ENCODE measurements at places on chromosomes 1 and 21.

DNA sequence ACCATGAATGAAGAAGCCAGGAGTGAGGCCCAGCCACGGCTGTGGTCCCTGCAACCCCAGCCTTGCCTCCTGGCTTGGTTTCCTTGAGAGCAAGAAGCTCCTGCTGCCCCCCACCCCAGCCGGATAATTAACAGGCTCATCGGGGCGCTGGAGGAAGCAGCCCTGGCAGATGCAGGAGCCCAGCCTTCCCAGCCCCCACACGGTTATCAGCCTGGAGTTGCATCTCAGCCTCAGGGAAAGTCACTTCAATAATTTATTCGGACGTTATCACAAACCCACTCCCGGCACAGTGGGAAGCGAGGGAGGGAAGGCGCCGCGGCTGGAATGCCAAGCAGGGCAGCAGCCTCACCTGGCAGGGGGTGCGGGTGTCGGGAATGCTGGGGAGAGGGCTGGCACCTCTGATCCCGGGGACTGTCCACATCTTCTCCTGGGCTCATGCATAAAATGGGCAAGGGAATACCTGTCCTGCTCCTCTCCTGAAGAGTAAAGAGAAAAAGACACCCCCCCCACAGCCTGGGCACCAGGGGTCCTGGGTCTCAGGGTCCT lies 43.3 kb upstream of the LRP8 start:
- DNase-seq, result no peak

DNA sequence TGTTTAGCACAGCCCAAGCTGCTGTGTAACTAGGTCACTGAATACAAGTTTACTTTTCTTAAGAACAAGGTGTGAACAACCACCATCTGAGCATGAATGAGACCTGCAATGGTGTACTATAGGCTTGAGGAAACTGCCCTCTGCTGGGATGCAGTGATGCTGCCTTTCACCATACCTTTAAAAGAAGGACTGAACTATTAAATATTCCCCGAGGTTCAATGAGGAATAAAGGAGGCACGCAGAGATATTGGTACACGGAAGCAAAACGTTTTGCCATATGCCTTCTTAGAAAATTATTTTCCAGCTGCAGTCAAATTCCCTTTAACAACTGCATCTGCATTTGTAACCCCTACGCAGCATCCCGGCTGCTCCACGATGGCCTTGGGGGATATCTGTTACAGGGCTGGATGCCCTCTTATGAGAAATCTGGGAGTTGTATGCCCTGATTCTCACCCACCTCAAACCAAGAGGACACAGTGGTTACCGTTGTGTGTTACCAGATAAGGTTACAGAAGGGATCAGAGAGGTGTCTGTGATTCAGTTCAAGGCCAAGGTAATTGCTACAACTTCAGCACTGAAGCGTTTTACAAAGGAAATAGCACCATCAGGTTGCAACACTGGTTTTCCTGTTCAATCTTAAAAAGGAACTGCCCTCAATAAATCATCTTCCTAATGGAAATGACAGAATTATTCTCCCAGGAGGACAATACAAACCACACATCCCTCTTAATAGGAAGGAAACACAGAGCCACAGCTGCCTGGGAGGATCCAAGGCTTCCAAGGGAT lies 470.5 kb downstream of the LTN1 start:
- DNase-seq, result no peak

- peak; percentile 54 for DNase-seq
Observed at GRCh38 chr1:208652296-208653160, 408.3 kb upstream of the PLXNA2 start.

GRCh38 chr1:2528966-2529783 lies 888 bp downstream of the HES5 start:
- no peak for DNase-seq

DNA sequence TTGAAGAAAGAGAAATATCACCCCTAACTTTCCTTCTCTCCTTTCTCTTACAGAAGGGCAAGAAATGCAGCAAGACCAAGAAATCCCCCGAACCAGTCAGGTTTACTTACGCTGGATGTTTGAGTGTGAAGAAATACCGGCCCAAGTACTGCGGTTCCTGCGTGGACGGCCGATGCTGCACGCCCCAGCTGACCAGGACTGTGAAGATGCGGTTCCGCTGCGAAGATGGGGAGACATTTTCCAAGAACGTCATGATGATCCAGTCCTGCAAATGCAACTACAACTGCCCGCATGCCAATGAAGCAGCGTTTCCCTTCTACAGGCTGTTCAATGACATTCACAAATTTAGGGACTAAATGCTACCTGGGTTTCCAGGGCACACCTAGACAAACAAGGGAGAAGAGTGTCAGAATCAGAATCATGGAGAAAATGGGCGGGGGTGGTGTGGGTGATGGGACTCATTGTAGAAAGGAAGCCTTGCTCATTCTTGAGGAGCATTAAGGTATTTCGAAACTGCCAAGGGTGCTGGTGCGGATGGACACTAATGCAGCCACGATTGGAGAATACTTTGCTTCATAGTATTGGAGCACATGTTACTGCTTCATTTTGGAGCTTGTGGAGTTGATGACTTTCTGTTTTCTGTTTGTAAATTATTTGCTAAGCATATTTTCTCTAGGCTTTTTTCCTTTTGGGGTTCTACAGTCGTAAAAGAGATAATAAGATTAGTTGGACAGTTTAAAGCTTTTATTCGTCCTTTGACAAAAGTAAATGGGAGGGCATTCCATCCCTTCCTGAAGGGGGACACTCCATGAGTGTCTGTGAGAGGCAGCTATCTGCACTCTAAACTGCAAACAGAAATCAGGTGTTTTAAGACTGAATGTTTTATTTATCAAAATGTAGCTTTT lies 2.4 kb downstream of the CCN1 start:
- DNase-seq, result peak; percentile 59

DNA sequence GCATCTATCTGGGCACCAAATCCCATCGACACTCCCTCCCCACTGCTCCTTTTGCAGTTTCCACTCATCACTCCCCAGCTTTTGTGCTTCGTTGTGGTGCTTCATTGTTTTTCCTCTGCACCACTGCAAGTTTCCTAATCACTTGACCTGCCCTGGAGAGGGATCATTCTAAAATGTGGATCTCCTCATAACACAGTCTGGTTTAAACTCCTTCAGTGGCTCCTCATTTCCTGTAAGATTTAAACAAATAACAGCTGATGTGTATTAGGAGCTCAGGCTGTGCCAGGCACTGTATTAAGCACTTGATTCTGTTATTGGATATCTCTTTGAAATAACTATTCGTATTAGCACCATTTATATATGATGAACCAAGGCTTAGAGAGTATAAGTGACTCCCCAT lies 51.3 kb downstream of the MAP10 start:
- no peak for DNase-seq

GRCh38 chr1:13797397-13797796 lies 97.4 kb downstream of the PRDM2 start:
- DNase-seq, result no peak

DNA sequence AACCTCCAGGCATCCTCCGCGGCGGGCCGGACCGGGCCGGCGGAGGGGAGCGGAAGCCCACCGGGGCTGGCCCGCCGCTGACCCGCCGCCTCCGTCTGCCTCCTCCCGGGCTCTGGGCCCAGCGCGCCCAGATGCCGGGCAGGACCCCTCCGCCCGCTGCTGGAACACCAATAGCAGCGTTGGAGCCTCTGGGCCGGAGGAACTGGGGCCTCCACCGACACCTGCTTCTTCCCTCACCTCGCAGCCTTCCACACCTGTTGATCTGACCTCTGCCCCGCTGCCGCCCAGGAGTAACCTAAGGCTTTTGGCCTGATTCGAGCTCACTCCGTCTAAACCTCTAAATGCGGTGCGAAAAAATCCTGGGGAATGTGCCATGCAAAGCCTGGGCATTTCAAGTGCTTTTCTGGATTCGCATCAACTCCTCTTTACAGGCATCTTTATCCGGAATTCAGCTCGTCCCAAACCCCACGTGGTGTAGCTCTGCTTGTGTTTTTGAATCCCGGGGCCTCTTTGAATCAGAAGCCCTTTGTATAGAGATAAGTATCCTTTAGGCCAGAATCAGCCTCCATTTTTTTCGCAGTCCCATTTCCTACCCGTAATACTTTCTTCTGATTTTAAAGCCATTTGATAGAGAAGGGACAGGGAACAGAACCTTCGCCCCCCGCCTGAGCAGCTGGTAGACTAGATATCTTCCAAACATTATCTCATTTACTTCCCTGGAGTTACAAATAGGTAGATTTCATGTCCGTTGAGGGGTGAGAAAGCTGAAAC lies 680 bp upstream of the CNN3 start:
- no peak for DNase-seq

GRCh38 chr1:61372944-61373343 lies 290.6 kb downstream of the NFIA start:
- DNase-seq, result no peak

DNA sequence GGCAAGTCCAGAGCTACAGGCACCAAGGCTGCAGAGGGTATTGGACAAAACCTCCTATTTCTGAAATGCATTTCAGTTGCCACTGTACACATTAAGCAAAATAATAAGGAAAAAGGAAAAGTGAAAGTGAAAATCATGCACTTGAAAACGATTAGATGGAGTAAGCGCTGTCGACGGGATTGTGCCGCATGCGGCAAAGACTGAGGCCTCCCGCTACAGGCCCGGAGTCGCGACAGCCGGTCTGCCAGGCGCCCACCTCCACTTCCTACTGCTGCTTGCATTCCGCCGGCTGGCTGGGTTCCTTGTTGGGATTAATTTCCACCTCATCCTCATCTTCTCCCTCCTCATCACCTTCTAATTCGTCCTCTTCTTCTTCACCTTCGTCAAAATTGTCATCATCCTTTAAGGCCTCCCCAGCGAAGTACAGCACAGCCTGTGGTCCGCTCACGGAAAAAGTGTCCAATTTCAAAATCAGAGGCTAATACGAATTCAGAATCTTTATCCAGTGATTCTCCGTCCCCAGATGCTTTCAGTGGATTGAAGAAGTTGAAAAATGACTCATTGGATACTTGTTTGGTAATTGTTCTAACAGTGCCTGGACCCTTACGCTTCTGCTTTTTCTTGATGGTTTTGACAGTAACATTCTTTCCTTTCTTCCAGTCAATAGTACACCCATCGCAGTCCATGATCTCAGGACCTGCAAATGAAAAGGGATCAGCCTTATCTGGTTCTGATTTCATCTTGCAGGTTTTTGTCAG lies 38.0 kb downstream of the CD58 start:
- no peak for DNase-seq

DNA sequence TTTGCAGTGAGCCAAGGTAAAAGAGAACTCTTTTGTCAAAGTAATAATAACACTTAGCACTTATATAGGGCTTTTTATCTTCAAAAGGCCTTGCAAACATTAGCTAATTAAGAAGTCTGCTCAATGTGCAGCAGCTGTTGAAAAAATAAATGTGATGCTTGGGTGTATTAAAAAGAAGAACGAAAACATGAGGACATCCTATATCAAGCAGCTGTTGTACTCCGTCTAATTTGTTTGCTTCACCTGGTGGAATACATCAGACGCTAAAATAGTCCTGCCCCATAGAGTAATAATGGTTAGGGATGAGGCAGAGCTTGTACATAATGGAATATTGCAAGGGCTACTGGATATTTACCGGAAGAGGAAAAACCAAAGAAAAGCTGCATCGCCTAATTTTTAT lies 299.5 kb downstream of the ST6GALNAC3 start:
- DNase-seq, result no peak

DNA sequence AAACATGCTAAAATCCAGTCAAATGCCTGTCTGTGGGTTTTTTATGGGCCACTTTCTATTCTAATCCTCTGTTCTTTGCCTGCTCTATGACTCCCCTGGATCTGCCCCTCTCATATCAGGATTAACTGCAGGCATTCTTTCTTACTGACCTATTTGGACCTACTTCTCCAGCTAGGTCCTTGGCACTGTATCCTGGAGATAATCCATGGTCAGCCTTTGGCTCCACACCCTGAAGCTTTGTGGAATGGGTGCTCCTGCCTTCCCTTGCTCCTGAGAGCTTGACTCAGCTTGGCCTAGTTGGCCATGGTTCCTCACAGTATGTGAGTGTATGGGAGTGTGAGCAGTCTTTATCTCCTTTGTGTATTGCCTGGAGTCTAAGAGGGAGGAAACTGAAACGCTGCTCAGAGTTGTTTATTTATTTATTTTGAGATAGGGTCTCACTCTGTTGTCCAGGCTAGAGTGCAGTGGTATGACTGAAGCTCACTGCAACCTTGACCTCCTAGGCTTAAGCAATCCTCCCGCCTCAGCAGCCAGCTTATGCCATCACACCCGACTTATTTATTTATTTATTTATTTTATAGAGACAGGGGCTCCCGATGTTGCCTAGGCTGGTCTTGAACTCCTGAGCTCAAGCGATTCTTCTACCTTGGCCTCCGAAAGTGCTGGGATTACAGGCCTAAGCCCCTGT lies 28.7 kb upstream of the CDC14A start:
- no peak for DNase-seq

- no peak for DNase-seq
Observed at GRCh38 chr1:94396356-94397010, 21.7 kb upstream of the ABCD3 start.

GRCh38 chr1:187236676-187237075 lies 407.9 kb downstream of the PLA2G4A start:
- DNase-seq, result no peak

- no peak for DNase-seq
Observed at GRCh38 chr1:194940336-194941030, 1667.8 kb downstream of the KCNT2 start.

DNA sequence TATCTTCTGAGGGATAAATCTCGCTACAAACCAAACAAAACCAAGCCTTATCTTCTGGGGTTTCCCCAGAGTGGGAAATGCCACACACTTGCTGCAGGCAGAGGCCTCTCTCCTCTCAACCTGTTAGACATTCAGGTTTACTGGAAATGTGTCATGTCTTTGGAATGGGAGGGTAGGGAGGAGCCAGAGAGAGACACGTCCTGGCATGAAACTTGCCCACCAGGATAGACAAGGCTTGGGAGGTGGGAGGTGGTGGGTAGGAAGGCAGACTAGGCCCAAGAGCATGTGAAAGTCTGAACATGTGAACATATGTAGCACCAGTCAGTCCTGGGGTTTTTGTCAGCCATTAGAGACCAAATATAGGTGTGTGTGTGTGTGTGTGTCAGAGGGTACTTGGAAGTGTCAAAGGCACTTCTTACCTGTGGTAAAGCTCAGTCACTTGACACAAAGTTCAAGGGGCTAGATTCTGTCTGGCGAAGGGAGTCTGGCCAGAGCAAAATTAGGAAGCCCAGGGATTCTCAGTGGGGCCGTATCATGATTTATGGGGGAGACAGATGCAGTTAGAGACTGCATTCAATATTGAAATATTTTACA lies 32.4 kb upstream of the PIGC start:
- DNase-seq, result no peak

DNA sequence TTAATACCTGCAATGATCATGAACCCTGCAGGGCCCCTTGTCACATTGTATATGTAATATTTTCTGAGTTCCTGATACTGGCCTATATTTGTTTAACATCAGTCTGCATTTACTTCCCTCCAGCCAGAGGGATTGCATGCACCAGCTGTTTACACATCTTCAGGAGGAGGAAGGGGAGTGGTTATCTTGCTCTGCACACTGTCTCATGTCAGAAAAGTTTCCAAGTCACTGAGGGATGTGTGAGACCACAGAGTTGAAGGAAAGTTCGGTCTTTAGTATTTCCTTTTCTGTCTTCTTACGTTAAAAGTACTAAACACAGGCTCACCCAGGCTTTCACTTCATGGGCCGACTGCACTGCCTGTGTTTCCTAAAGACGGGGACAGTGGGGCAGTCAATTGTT lies 574.1 kb downstream of the LMO4 start:
- no peak for DNase-seq

GRCh38 chr1:244313346-244313745 lies 138.4 kb downstream of the ADSS2 start:
- DNase-seq, result no peak
